ENCODE measurements at places on chromosomes 5 and 9.

GRCh38 chr5:102625468-102625867, 126.7 kb upstream of the SLCO6A1 start:
- DNase-seq, result no peak

DNA sequence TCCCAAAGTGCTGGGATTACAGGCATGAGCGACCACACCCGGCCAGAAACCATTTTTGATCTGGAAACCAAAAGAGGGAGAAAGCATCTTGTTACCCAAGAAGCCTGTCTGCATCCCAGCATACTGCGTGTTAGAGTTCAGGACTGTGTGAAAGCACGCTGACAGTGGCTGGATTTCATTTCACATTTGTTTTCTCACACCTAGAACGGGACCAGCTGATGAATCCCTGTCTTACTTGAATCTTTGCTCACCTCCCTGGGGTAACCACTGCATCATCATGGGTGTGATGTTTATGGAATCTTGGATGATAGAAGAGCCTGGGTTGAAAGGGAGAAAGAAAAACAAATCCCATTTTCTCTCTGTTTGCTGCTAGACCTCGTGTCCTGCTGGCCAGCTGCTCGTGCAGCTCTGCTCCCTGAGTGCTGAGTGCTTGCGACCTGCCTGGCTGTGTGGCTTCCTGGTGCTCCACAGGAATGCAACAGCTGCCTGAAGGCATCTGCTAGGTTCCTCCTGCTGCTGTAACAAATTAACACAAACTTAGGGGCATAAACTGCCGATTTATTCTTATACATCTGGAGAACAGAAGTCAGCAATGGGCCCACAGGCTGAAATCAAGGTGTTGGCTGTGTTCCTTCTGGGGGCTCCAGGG, 378.3 kb upstream of the DAP start:
- no peak for DNase-seq

DNA sequence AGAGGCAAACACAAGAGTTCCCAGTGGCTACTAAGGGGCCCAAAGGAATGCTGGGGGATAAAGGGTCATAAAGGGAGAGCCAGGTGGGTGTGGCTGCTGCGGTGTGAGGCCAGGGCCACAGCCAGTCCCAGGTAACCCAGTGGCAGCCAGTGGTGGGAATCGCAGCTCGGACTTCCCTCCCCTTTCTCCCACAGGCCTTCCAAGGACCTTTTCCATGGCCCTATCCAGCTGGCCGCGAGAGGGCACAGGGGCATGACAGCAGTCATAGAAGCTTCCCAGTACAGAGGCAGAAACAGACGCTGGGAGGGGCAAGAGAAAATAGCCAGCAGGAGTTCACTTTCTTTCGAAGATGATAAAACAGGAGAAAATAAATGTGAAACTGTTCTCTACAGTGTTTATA, 257.6 kb downstream of the SEMA5A start:
- no peak for DNase-seq

GRCh38 chr5:175551266-175551665, 72.9 kb downstream of the SFXN1 start:
- no peak for DNase-seq

GRCh38 chr5:4197151-4197550, 601.5 kb downstream of the IRX1 start:
- no peak for DNase-seq

- no peak for DNase-seq
Measured at GRCh38 chr9:23011669-23012068, 565.0 kb downstream of the DMRTA1 start.

- DNase-seq, result no peak
Measured at GRCh38 chr5:1063661-1064382, 48.0 kb downstream of the SLC12A7 start.

- no peak for DNase-seq
Measured at GRCh38 chr9:77575785-77576184, 72.3 kb downstream of the GNA14 start.

DNA sequence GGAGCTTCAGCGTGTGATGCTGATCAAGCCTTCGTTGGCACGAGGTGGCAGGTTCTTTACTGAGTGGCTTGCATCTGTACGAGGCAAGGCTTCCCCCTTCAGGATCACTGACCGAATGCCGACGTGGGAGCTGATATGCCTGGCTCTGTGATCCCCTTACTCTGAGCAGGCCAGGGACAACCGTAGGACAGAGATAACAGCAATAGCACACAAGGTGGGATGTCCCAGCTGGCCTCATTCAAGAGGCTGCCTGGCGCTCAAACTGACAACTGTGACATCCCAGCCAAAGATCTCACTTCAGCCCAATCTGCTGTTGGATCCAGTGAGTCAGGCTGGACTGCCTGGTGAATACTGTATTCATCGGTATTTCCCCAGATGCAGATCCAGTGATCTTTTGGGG, 199.4 kb upstream of the PANK3 start:
- DNase-seq, result peak; percentile 25

- DNase-seq, result no peak
Measured at GRCh38 chr9:128125580-128126354, 1.8 kb downstream of the PTGES2 start.

- no peak for DNase-seq
Measured at GRCh38 chr5:96924016-96924443, 11.8 kb upstream of the LNPEP start.

- DNase-seq, result no peak
Measured at GRCh38 chr5:125325488-125326149, 579.2 kb upstream of the ZNF608 start.

DNA sequence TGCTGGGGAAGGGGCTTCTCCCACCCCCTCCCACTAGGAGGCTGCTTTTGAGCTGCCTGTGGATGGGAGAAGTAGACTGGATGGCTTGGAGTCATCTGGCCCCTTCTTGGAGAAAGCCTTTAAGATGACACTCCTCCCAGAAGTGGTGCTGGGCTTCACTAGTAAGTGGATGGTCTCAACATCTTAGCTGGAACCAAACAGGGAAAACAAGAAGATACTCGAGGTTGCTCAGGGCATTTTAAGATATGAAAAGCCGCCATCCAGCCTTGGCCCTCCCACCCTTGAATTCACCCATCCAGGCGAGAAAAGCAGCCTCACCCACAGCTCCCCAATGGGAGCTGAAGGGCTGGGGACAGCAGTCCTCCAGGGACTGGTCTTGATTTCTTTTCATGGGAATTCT, 7.8 kb upstream of the SMIM32 start:
- no peak for DNase-seq

- peak; percentile 16 for DNase-seq
Measured at GRCh38 chr9:91001146-91001611, 199.6 kb downstream of the SYK start.

DNA sequence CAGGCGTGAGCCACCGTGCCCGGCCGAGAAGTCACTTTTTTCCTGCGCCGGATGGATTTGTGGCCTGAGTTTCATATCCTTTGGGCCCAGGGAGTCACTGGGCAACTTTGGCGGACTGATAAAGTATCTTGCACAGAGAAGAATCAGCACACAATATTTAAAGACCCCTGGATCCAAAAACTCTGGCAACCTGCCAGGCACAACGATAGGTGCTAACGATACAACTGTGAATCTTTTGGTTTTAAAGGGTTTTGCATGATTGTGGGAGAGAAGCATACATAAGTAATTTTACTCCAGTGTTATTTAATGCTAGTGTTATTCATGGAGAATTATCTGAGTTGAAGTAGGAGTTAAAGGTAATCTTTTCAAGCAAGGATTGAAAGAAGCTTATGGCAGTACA, 85.3 kb downstream of the TAF11L14 start:
- DNase-seq, result no peak

DNA sequence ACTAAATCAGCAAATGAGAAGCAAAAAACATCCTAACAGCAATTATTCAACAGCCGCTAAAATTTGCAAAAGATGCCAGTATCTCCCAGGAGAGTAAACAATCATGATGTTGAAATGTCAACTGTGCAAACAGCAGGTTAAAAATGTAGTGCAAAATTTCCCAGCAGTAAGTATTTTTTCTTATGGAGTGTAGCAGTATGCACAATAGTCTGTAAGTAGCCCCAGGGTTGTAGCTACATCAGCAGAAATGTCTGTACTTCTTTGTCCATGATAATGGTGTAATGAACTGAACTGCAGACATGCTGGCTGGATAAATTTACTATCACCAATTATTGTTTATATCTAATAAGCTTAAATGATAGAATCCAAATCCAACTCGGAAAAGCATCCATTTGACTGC, 31.4 kb downstream of the GRIN3A start:
- no peak for DNase-seq

- no peak for DNase-seq
Measured at GRCh38 chr9:69454321-69454720, 129.3 kb downstream of the ENTREP1 start.

GRCh38 chr5:99590806-99591205, 662.0 kb upstream of the CHD1 start:
- no peak for DNase-seq

DNA sequence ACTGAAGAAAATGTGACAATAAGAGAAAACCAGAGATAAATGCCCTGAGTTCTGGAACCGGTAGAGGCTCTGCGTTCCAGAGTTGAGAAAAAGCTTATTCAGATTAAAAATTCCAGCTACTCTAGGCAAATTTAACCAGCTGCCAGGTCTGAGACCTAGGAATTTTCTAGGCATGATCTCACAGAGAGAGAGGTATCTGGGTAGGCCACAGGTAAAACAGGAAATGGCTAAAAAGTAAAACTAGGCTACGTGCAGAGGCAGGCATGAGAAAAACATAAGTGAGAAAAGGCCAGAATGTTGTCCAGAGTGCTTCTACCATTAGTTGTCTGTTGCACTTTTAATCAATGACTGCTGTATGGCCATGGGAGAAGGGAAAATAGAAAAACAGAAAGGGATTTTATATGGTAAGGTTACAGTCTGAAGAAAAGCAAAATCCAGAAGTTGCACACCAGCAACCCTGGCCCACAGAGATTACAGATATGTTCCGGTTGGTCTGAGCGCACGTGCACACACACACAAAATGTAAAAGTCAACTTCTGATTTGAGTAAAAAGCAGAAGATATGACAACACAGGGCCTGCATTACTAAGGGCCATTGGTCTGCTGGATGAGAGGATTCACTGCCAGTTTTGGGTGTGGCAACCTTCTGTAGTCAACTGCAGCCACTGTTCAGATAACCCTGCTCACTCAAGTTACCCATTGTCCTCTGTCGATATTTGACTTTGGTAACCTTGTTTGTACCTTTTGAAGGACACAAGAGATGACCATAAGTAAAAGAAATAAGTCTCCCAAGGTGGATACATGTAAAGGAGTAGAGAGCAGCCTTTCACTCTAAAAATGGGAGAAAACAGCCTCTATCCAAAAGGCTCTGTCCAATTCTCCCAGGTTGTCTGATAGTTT, 266.0 kb downstream of the DTWD2 start:
- DNase-seq, result no peak

GRCh38 chr5:136194576-136194975, 1.6 kb upstream of the SMIM32 start:
- no peak for DNase-seq

DNA sequence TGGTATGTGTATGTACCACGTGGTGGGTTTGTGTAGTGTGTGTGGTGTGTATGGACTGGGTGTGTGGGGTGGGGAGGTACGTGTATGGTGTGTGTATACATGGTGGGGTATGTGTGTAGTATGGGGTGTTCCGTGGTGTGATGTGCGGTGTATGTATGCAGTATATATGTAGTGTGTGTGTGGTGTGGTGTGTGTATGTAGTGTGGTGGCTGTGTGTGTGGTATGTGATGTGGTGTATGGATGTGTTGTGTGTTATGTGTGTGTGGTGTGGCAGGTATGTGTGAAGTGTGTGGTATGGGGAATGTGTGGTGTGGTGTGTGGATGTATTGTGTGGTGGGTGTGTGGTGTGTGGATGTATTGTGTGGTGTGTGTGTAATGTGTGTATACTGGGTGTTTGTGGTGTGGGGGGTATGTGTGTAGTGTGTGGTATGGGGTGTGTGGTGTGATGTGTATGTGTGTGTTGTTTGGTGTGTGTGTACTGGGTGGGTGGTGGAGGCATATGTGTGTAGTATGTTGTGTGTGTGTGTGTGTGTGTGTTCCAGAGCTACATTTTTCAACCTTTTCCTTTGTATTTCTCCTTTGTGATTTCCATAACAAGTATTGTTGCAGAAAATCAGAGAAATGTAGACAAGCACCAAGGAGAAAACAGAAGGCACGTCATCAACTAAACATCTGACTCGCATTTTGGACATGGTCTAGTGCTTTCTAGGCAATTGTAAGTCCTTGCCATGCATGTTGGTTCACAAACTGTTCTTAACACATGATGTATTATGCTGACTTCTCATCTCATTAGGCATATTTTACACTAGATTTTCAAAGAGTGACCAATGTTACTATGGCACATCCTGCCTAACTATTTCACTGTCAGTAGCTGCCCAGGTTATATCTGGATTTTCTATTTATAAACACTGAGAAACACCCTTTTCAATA, 13.2 kb downstream of the SEMA4D start:
- DNase-seq, result no peak

DNA sequence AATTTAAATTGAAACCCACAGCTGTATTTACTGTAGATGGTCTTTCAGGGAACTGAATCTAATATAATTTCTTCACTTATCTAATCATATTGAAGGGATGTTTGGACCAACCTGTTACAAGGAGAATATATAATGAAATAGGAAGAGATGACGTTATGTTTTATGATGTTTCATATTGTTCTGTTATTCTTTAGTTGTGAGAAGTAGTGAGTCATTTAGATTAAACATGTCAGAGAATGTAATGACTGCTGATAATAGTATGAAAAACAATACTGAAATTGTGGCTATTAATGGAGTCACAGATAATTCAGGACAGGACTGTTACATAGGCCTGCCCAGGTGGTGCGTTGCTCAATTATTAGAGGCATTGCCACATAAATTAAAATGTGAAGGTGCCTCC, 1993.4 kb downstream of the EFNA5 start:
- no peak for DNase-seq

DNA sequence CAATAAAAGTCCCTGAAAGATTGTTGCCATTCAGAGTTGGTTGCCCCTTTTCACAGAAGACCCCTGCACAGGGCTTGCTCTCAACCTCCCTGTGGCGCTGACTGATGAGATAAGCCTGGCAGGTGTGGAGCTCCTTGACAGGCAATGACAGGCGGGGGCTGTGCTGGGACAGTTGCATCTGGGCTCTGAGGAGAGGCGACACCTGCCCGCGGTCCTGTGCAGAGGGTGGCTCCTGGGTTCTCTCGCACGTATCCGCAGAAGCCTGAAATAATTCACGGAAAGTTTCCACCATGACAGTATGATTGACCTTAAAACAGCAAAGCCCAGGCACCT, 19.8 kb upstream of the EXOC3 start:
- DNase-seq, result no peak

- peak; percentile 80 for DNase-seq
Measured at GRCh38 chr5:175712681-175713085, 54.8 kb downstream of the HRH2 start.

DNA sequence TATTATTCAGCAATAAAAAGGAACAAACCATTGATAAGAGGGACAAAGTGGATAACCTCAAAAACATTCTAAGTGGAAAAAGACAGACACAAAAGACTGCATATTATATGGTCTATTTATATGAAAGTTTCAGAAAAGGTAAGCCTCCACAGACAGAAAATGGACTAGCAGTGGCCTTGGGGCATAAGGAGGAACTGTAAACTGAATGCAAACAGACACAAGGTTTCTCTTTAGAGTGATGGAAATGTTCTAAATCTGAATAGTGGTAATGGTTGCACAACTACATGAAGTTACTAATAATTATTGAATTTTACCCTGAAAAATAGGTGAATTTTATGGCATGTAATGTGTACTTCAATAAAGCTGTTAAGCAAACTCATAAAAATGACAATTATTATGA, 286.3 kb upstream of the PAPPA start:
- no peak for DNase-seq
